CD4-positive, alpha-beta T cell treated with Interleukin-10 for 1 hour (primary cell): ENCODE measurements at places on chromosomes 6 and 20.

DNA sequence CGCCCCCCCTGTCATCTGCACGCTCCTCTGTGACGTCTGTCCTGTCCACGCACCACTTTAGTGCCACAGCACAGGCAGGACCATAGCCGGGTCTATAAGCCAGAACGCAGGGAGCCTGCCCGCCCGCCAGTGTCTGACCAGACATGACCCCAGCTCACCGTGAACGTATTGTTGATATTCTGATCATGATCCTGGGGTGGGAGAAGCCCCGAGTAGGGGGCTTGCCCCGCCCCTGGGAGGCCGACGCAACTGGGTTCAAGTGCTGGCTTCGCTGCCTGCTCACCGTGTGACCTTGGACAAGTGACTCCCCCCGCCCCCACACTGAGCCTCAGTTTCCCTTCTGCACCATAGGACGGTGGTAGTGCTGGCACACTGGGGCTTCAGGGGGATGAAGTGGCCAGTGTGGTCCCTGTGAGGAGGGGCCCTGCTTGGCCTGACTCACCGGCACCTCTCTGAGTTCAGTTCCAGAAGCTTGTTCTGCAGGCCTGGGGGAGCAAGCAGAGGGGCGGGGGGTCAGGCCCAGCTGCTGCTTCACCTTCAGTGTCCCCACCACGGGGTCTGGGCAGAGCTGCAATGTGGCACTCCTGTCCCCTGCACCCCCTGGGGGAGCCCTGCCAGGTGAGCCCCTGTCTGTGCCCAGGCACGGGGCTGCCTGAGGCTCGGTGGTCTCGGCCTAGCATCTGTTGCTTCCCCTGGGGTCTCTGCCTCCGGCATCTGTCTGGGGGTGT, 9.2 kb downstream of the RBBP8NL start:
- DNase-seq, result no peak

- peak; percentile 87 for DNase-seq
These were observed at the start of gene BTBD9 for GRCh38 chr6:38639498-38640215. Gene BTBD9, minus strand, starts transcription at chr6:38639929.

- no peak for DNase-seq
These were observed 2.1 kb upstream of the ESR1 start for GRCh38 chr6:151805286-151805840.

GRCh38 chr6:138588805-138589434, 89.6 kb upstream of the NHSL1 start:
- peak; percentile 71 for DNase-seq

GRCh38 chr20:38260378-38261053, at the start of gene KIAA1755:
Gene KIAA1755, minus strand, starts transcription at chr20:38260735. Its CDS starts 235 bp downstream, at chr20:38260500.
- DNase-seq, result no peak

DNA sequence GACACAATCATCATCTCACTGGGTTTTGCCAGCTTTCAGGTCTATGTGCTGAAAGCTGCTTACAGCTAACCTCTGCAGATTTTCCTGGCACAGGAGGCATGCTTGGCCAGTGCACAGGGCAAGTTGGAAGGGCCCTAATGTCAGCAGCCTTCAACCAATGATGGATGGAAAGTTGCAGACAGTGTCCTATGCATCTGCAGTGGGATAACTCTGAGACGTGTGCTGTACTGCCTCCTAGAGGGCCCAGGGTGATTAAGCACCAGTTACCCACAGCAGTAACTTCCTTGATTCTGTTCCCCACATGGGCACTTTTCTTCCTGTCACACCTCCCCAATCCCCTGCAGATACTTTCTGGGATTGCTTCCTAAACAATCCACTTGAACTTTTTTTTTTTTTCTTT, 38.6 kb downstream of the OVOL2 start:
- DNase-seq, result peak; percentile 11

- no peak for DNase-seq
These were observed 34.5 kb downstream of the TPBG start for GRCh38 chr6:82397962-82398692.

DNA sequence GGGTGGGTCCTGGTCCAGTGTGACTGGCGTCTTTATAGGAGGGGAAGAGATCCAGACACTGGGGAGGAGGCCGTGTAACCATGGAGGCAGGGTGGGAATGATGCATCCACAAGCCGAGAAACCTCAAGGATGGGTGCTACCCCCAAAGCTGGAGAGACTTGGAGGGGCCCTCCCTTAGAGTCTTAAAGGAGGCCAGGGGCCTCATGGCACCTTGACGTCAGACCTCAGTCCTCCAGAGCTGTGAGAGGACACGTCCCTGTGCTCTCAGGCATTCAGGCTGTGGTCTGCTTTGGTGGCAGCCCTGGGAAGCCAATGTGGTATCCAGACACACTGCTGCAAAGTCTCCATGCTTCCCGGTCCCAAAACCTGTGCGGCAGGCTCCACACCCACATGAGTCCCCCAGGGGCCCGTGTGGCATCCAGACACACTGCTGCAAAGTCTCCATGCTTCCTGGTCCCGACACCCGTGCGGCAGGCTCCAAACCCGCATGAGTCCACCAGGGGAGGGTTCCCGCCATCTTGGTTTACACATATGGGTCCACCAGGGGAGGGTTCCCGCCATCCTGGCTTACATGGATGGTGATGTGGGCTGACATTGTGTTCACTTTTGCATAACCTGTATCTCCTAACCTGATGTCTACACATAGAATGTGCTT, 278.0 kb downstream of the SMOC2 start:
- DNase-seq, result no peak

DNA sequence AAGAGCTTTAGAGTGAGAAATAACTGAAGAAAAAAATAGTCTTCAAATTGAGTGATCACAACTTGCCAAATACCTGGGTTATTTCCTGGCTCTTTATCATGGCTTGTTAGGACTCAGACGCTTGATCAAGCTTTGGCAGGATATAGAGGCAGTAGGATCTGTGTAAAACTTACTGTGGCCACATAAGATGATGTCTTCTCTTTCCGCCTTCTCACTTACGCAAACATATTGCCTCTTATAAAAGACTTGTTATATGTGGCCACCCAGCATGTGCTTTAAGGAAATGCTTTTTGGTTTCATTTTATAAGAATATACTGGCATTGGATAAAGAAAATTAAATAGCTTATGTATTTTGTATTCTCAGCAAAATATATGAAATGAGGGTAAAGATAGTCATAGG, 101.8 kb upstream of the AKIRIN2 start:
- DNase-seq, result no peak

- no peak for DNase-seq
These were observed 59.6 kb upstream of the SALL4 start for GRCh38 chr20:51861726-51862466.

- no peak for DNase-seq
These were observed 59.5 kb downstream of the PLEKHG1 start for GRCh38 chr6:150659046-150659763.

- no peak for DNase-seq
These were observed 50.4 kb downstream of the BANF2 start for GRCh38 chr20:17749978-17750721.

GRCh38 chr6:50361641-50362331, 312.1 kb upstream of the DEFB112 start:
- no peak for DNase-seq

DNA sequence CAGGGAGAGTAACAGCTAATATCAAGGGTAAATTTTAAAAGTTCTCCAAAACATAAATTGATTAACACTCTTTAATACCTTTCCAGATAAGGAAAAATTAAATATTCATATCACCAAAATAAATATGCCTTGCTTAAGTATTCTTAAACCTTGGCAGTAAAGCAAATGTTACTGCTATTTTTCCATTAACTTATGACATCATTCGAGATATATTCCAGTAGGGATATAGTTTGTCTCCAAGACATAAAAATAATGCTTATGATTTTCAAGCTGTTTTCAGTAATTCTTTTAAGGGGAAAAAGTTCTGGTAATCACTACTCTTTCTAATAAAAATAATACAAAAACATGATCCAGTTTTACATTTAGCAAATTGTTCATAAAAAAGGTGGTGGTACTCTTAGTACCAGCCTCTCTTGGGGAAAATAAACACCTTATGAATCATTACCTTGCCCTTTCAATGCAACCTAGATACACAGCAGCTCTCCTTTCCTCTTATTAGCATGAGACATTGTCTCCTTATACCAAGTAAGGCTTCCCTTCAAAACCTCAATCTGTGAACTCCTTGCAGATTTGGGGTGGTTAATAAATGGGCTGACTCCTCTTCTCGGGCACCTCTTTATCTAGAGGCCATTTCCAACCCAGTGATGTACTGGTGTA, 31.5 kb upstream of the LTV1 start:
- DNase-seq, result no peak

GRCh38 chr6:117034971-117035370, 157.9 kb downstream of the RFX6 start:
- DNase-seq, result no peak

- DNase-seq, result no peak
These were observed 580.7 kb downstream of the RFPL4B start for GRCh38 chr6:112927641-112928320.

DNA sequence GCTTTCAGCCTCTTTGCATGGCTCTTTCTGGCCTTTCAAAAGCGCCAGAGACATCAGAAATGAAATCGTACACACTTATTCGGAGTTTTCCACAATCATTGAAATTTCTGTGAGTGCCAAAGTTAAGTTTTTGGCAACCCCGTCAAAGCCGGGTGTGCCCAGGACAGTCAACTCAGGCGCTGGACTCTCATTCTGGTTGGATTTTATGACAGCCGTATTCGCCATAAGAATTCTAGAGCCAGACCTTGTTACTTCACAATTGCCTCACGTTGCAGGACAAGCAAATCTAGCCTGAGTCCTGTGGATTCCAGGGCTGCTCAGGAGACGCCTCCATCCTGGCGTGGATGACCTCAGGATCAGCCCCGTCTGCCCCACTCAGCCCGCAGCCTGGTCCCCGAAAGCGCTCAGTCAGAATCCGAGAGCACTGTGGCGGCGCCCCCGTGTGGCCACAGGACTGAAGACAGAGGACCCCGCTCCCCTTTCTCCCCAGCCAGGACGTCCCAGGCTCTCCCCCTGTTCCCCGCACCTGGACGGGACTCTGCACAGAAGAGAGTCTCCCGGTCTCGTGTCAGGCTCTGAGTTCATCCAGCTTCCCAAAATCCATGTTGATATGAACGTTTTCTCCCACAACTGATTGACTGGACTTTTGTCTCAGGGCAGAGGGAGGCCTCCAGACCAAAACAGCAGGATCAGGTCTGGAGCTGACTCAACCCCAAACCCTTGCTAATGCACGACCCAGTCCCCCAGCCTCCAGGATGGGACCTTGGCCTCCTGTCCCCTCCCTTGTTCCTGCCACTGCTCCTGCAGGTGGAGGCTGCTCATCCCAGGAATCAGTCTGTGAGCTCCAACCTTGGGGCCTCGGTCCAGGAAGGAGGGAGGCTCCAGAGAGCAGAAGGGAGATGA, 38.2 kb downstream of the MICA start:
- DNase-seq, result peak; percentile 83

GRCh38 chr6:30075790-30076732, 492 bp upstream of the RNF39 start:
- DNase-seq, result no peak

- no peak for DNase-seq
These were observed 10.6 kb downstream of the FKBP5 start for GRCh38 chr6:35678021-35678654.

GRCh38 chr6:1409774-1410465, 20.5 kb downstream of the FOXF2 start:
- no peak for DNase-seq

DNA sequence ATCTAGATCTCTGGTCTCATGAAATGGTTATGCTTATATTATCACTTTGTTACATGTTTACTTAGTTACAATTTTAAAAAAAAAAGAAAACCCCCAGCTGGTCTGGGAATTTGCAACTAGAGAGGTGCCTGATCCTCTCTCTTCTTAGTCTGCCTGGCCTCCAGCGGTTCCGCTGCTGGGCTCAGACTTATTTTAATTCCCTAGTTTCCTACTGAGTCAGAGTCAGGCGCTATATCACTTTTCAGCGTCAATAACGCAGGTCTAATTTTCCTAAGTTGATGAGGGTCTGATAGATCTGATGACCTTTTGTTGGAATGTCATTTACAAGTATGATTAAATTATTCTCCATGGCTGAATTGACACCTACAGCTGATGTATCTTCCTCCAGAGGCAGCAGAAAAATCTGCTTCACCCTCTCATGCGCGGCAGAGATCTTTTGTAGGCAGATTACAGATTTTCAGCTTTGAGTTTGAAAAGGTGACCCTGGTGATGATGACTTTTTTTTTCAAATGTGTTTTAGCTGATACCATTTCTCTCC, 391.0 kb downstream of the CBLN4 start:
- DNase-seq, result no peak

DNA sequence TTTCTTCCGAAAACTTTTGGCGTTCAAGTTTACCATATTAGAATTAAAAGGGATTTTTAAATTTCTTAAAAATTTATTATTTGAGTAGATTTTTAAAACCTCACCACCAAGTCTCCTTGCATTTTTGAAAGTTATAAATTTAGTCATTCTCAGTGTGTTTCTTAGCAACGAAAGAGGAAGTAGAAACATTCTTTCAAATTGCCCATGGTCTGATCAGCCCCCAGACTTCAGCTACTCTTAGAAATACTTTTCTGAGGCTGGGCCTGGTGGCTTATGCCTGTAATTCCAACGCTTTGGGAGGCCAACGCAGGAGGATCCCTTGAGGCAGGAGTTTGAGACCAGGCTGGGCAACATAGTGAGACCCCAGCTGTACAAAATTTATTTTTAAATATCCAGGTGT, 15.1 kb upstream of the RTF2 start:
- no peak for DNase-seq

DNA sequence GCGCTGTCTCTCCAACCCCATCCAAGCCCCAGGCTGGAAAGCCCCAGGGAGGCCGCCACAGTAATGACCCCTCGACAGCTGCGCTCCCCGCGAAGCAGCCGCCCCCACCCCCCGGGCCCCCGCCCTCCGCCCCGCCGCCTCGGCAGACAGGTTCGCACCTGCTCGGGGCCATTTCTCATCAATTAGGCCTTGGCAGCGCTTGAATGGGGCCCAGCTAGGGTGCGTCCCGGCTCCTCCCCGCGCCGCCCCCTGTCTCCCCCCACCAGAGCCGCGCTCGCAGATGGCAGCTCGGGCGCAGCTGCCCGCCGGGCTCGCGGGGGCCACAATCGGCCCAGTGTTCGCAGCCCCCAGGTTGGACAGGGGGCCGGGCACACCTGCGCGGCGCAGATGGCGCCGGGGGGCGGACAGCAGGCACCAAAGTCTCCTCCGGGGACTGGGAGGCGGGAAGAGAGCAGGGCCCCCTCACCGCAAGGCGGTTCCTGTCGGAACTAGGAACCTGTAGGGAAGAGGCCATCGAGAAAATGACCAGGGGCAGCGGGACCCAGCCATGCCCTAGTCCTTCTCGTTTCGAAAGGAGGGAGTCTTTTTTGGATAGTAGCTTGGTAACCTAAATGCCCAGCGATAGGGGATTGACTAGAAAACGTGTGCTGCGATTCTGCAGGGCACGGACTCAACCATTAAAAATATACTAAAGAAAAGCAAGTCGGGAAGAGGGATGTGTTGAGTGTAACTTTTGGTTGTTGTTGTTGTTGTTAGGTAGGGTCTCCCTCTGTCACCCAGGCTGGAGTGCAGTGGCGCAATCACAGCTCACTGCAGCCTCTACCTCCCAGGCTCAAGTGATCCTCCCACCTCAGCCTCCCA, 83.2 kb upstream of the EYA2 start:
- DNase-seq, result no peak

GRCh38 chr6:35797837-35798526, 859 bp upstream of the CLPS start:
- no peak for DNase-seq
